Glutamatergic neuron (in vitro differentiated cells): ENCODE measurements at places on chromosomes 2 and 18. TPM values are rescaled to one million over a fixed set of nuclear protein-coding genes. Genes with fewer than 3 reads are reported as not detected.
A peak's percentile ranks its signal among the peaks of the same experiment; 100 is the strongest.

GRCh38 chr2:23093513-23093912 is 291.5 kb upstream of the KLHL29 start:
- DNase-seq: no peak
- no peak overlapping the region for H3K4me3 ChIP-seq
- no peaks in the 10 kb centered on the region for H3K4me1 ChIP-seq
- H3K27me3 ChIP-seq: peaks cover 1% of the 10 kb centered on the region
- peaks cover 11% of the 10 kb centered on the region for H3K36me3 ChIP-seq

- peaks cover 10% of the 10 kb centered on the region for H3K27me3 ChIP-seq
- DNase-seq: peak; percentile 79
- peak overlapping the region; percentile 20 for H3K4me3 ChIP-seq
- no peak overlapping the region for H3K27ac ChIP-seq
These were observed 27.7 kb upstream of the MAPRE3 start for GRCh38 chr2:26942543-26943295.

DNA sequence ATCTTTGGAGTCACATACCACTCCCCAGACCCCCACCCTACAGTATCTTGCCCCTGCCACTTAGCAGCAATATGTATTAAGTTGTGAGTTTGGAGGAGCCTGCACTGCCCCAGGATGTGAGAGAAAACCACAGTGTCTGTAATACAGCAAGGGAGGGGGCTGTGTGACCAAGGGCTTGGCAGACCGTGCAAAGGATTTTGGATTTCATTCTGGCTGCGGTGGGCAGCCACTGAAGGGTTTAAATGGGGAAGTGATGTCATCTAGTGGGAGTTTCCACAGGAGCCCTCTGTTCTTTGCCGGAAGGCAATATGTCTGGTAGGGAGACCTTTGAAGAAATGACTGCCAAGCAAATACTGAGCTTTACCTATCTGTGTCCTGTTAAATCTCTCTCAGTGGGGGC is 202.4 kb downstream of the FHOD3 start:
- no peaks in the 10 kb centered on the region for H3K36me3 ChIP-seq
- no peak overlapping the region for H3K4me3 ChIP-seq
- H3K27ac ChIP-seq: no peak overlapping the region
- no peaks in the 10 kb centered on the region for H3K27me3 ChIP-seq
- DNase-seq: no peak

DNA sequence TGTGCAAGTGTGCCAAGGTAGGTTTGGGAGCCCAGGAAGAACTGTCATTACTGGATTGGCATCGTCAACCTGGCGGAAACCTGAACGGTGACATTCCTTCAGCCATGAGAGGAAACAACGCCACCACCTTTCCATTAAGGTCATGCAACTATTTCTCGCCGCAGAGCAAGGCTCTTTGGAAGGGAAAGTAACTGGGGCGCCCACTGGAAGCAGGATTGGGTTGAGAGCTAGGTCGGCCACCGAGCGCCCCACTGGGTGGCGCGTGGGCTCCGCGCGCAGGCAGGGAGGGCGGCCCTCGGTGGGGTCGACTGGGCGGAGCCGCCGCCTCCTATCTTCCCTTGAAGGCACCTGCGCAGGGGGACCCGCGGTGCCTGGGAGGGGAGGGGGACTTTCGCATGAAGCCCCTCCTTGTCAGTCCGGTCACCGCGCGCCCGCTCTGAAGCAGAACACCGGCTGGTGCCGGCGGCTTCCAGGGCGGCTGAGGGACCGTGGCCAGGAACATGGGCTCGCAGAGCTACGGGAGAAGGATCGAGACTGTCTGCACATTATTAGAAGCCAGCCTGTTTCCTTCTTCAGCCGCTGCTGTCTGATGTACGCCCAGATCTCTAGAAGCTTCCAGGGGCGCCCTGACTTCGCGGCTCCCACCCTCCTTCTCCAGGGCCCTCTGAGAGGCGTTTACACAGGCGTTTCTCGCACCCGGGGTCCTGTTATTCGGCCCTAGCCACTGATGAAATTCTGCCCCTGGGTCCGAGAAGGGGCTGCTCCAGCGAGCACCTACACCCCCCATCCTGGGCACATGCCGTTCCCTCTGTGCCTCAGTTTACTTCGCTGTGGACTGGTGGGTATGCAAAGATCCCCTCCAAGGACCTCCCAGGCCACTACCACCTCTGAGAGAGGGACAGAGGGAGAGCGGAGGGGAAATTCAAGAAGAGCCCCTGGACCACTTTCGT is 27.3 kb upstream of the MAL start:
- no peak overlapping the region for H3K27ac ChIP-seq
- H3K36me3 ChIP-seq: no peaks in the 10 kb centered on the region
- peaks cover 5% of the 10 kb centered on the region for H3K27me3 ChIP-seq
- peaks cover 2% of the 10 kb centered on the region for H3K4me1 ChIP-seq
- no peak overlapping the region for H3K4me3 ChIP-seq
- peak; percentile 23 for DNase-seq

DNA sequence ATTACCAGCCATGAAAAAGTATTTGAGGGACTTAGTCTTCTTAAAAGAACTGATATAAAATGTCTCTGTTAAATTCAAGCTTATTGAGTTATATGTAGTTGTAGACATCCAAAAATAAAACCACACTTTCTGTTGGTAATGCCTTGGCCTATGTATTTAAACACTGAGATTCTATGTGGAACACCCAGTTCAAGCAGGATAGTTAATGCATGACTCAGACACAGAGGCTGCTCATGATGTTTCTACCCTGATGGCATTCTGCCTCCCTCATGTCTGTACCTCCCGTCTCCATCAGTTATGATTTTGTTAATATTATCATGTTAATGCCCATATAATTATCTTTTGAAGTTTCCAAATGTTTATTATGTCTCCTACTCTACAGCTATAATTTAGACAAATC is 164.5 kb downstream of the XIRP2 start:
- H3K4me3 ChIP-seq: no peak overlapping the region
- no peaks in the 10 kb centered on the region for H3K27me3 ChIP-seq
- H3K27ac ChIP-seq: no peak overlapping the region
- no peaks in the 10 kb centered on the region for H3K36me3 ChIP-seq

DNA sequence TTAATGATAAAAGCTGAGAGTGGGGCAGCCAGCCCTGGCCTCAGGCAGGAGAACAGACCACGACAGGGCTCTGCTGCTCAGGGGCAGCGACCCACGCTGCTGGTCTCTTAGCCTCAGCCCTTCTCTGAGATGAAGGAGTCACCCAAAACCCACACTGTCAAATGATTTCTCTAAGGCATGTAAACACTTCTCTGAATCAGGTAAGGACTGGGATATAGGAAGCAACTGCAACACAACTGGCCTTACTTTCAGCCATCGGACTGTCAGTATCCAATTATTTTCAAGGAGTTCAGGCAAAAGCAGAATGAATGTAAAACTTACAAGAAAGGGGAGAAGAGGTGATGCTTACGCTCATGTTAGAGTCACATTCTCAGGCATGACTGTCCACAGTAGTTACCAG is 21.8 kb downstream of the ERFE start:
- H3K4me3 ChIP-seq: no peak overlapping the region
- H3K27me3 ChIP-seq: no peaks in the 10 kb centered on the region
- no peak for DNase-seq
- H3K27ac ChIP-seq: no peak overlapping the region
- H3K4me1 ChIP-seq: no peaks in the 10 kb centered on the region

Gene OXER1
- total RNA-seq: not detected

Gene LHCGR
- total RNA-seq: not detected
